LNCaP clone FGC (cell line): ENCODE measurements at places on chromosomes 7 and 10.

GRCh38 chr7:31747553-31747952 is 60.5 kb downstream of the PPP1R17 start:
- no peak for DNase-seq

GRCh38 chr10:124619195-124619594 is 125.0 kb downstream of the FAM53B start:
- no peak for DNase-seq

GRCh38 chr7:96308950-96309263 is 13.0 kb downstream of the SLC25A13 start:
- DNase-seq, result no peak

- no peak for DNase-seq
Measured at GRCh38 chr10:76649723-76650127, 987.9 kb downstream of the KCNMA1 start.

GRCh38 chr7:38629651-38630510 is 1.3 kb downstream of the AMPH start:
- no peak for DNase-seq

DNA sequence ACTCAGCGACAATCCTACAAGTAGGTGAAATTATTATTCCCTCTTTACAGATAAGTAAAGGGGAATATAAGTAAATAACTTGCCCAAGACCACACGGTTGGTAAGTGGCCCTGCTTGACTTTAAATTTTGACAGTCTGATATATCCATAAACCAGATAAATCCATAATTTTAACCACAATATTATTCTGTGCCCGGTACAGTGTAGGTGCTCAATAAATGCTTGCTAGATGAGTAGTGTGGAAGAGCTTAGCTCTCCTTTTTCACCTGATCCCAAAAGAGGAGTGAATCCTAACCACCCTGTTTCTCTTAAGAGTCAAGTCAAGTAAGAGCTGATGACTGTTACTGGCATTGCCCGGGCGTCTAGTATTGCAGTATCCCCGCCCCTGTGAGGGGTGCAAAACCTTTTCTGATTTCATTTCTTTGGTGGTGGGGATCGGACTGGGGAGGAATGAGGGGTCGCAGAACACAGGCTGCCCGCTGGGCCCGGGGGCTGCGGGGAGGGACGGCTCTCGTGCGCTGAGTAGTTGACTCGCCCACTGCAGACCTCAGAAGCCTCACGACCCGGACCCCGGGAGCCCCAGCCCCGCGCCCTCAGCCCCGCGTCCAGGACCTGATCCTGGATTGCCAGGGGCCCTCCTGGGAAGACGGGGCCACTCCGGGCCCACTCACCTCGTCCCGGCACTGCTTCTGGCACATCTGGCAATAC is 490 bp downstream of the KIN start:
- DNase-seq, result no peak

DNA sequence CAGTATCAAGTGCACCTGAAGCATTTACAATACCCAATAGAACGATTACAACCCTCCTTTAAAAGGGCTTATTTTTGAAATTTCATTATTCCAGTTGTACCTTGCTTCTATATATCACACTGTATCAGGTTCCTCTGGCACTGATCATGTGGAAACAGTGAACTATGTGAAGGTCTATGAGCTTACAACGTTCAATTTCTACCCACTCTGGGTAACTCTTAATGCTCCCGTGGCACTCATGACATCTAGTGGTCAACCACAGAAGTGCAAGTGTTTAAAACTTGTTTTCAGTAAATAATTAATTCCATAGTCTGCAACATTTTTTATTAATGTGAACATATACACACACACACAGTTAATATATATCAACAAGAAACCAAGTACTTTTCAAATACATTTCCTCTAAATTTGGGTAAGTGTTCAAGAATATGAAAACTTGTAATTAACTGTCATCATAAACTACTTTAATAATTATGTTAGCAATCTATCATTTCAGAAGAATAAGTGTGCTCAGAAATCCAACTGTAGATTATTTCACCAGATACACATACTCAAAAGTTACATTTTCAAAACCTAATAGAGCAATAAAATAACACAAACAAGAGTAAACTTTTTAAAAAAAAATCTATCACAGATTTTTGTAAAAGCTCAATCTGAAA is 61.0 kb downstream of the MPP7 start:
- peak; percentile 37 for DNase-seq

- no peak for DNase-seq
Measured at GRCh38 chr10:117363028-117363427, 12.2 kb downstream of the PDZD8 start.

DNA sequence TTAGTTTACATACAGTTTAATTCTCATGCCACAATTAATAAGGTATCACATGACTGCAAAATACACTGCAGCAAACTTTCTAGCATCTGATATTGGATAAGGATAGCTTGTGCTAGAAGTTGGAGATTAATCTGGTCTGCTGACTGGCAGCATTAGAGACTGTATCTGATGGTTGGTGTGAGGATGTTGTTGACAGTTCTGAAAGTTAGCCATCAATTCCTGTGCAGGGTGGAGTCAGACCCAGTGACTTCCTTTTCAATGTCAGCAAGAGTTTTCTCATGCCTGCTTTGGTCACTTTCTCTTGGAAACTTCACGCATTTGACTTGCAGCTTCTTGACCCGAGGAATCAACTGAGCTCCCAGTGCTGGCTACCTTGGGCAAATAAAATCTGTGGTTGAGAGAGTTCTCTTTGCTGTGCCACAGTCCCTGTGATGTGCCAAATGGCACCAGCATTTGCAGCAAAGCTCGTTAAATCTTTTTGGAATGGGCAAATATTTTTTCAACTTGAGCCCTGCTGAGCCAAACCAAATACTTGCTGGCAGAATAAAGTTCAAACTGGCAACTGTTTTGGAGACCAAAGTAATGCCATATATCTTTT is 233.0 kb downstream of the TRIL start:
- peak; percentile 73 for DNase-seq

DNA sequence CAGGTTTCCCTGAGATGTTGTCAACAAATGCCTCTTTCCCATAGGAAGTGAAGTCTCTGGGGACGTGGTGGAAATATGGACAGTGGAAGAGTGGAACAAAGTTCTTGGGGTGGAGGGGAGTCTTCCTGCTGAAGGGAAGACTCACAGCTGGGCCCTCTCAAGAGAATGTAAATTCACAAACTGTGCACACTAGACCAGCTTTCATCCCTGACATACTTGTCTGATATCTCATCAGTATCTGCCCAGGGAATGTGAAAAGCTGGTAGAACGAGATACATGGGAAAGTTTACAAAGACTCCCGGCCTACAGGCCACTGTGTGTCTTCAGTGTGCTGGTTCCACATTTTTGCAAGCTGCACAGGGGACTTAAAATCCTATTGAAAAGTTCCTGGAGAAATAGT is 16.7 kb upstream of the CCDC3 start:
- no peak for DNase-seq

DNA sequence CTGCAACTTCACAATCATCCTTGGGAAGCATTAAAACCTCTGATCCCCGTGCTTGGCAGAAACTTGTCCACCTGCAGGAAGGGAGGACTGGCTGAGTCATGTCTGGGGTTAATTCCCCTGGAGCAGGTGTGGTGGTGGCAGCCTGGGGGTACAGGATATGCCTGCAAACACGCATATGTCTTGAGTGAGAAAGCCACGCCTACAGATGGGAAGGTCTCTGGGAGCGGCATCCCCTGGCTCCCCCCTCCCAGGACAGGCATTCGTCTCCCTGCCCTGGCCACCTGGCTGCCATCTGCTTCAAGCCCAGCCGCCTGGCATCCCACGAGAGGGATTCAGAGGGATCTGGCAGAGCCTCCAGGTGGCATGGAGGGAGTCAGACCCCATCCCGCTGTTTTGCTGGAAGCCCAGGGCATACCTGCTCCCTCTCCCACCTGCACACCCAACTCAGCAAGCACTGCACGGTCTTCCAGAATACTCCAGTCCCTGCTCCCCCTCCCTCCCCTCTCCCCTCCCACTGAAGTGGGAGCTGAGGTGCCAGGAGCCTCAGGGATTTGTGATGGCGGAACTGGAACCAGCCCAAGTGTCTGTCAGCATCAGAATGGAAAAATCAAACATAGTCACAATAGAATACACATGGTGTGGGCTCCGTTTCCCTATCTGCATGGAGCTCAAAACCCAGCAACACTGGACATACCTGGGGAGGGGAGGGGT is 61.0 kb downstream of the CAMK2B start:
- no peak for DNase-seq

DNA sequence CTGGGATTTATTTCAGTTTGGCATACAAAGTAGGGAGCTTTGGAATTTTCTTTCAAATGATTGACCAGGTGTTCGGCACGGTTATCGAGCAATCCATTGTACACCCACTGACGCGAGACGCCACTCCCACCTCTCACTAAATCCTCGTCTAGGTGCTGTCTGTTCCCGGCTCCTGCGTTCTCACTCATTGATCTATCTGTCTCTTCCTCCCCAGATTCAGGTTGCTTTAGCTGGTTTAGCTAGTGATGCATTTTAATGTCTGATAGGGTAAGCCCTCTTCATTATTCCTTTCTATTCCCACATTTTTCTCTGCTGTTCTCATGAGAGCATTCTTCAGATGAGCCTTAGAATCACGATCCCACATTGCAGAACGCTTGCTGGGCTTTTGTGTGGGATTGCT is 91.7 kb downstream of the ELFN1 start:
- no peak for DNase-seq

GRCh38 chr10:31426401-31426800 is 107.4 kb downstream of the ZEB1 start:
- no peak for DNase-seq

DNA sequence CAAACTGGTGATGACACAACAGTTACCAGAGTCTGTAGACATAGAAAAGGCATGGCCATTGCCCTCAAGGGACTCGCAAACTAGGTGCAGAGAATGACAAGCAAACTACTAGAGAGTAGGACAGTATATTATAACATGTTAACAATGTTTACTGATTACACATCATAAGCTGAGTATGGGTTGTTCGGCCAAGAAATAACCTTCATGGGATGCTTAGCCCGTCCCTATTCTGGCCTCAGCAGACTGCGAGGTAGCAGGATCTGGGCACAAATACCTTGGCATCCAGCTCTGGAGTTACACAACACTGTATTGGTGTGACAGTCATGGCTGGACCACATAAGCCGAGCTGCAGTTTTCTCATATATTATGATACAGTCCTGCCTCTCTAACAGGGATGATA is 51.4 kb downstream of the ABCB4 start:
- DNase-seq, result peak; percentile 94

- DNase-seq, result no peak
Measured at GRCh38 chr7:94949532-94949931, 42.1 kb downstream of the PPP1R9A start.

GRCh38 chr7:134444198-134444960 is 14.5 kb downstream of the AKR1B1 start:
- peak; percentile 34 for DNase-seq
